ENCODE measurements at places on chromosomes 6 and 20.
A peak's percentile ranks its signal among the peaks of the same experiment; 100 is the strongest.

GRCh38 chr20:44856856-44857448 is 28.6 kb upstream of the YWHAB start:
- no peak for DNase-seq

- DNase-seq, result no peak
Observed at GRCh38 chr20:32244150-32244823, 33.2 kb upstream of the KIF3B start.

DNA sequence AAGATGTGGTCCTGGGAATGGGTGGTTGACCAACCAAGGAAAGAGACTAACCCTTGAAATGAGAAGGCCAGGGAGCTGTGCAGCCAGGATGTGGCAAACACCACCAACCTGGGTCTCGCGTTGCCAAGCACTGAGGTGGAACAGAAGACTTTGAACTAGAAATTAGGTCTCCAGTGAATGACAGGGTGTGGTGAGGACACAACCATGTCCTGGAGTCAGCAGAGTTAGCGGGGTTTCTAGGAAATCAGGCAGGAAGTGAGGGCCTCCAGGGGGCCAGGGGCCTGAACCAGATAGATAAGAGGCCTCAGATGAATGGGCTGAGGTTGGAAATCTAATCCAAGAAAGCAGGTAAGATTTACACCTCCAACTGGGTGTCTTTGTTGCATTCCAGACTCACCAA is 353.3 kb upstream of the ARID1B start:
- no peak for DNase-seq

DNA sequence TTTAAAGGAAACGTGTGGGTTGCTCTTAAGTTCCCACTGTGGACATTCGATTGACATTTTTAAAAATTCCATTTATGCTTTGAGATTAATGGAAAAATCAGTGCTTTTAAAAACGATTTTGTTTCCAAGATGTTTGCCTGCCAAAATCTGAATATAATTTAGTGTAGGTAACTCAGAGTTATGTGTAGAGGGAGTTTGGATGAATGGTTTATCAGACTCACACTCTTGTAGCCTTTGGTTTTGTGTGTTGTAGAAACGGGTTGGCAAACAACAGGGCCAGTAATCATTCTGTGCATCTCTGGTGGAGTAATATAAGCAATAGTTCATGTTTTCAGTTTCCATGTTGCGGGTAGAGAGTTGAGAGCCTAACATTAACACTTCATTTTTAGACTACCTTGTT is 140.6 kb downstream of the RPS12 start:
- no peak for DNase-seq

GRCh38 chr6:73800997-73801396 is 105.0 kb downstream of the CD109 start:
- no peak for DNase-seq

DNA sequence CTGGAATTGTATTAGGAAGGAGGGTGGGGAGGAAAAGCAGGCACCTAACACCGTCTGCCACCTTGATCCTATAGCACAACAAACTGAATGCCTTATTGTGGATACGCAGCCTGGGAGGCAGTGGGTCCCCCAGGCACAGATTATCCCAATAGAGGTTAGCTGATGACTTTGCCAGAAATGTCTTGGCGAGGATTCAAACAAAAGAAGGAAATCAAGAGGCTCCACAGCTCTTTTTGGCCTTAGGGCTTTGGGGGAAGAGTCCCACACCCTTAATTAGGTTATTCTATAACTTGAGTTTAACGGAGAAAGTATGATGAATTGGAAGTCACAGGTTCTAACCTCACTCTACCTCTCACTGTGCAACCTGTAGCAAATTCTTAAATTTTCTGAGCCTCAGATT is 102.0 kb downstream of the MRPL14 start:
- no peak for DNase-seq

DNA sequence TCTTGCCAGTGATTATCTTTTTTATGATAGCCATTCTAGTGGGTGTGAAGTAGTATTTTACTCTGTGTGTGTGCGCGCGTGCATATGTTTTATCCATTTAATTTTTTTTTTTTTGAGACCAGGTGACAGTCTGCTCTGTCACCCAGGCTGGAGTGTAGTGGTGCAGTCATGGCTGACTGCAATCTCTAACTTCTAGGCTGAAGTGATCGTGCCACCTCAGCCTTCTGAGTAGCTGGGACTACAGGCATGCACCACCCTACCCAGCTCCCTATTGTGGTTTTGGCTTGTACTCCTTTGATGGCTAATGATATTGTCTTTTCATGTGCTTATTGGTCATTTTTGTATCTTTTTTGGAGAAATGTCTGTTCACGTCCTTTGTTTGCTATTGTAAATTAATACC is 33.3 kb downstream of the ITCH start:
- no peak for DNase-seq

- DNase-seq, result no peak
Observed at GRCh38 chr20:39876976-39877635, 811.9 kb downstream of the MAFB start.

GRCh38 chr20:8218861-8219260 is 86.8 kb downstream of the PLCB1 start:
- no peak for DNase-seq

DNA sequence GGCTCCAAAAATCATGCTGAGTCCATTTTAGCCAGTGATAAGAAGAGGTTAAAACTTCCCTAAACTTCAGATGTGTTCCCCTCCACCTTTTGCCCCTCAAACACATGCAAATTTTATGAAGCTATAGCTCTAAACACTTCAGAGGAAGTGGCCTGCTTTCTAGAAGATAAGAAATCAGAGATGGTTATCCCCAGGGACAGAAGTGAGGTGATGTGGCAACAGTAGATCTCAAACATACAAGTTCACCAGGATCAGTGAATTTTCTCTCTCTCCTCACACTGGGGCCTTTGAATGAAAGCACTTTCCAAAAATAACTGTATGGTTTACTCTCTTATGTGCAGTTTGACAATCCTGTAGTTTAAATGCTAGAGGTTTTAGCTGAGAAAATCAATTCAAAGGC is 332.0 kb downstream of the BTBD9 start:
- no peak for DNase-seq

DNA sequence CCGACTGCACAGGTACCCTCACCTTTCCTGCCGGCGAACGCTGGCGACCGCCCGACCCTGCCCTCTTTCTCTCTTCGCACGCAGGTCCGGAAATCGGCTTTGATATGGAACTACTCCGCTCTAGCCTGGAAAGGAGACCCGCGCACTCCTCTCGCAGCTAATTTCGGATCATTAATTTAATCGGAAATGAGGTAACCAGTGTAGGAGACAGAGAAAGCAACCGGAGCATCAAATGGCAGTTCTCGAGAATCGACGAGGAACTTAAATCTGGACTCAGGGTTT is 949 bp upstream of the ATXN1 start:
- no peak for DNase-seq

GRCh38 chr20:36541768-36542488 is 609 bp downstream of the MYL9 start:
- DNase-seq, result no peak

DNA sequence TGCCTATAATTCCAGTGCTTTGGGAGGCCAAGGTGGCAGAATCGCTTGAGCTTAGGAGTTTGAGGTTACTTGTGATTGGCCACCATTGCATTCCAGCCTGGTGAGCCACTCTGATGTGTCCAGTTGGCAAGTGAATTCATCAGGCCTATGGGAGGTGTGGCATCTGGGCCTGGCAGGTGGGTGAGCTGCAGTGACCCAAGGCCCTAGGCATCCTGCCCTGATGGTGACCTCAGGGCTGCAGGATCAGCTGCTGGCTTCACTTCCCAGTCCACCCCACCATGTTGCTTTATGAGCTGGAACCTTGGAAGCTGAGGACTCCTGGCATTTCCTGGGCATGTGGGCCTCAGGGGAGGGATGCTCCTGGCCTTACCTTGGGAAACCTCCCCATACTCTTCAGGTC is 20.5 kb downstream of the RSPH9 start:
- no peak for DNase-seq

DNA sequence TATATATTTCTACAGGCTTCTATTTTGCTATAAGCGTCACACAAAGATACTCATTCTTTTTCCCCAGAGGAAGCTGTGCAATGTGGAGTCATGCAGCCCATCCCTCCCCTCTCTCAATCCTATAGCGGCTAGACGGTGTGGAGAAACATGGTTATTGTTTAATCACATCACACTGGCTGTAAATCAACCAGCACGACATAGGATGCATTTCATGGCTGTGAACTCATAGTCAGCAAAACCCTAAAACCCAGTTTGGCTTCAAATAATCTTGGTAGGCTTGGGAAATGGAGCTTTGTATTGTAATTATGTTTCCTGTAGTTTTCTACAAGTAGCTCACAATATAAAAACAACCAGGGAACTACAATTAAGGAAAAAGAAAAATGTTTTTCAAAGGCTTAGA is 16.8 kb downstream of the FOXC1 start:
- DNase-seq, result no peak

GRCh38 chr20:63955281-63955826 is 862 bp downstream of the UCKL1 start:
- DNase-seq, result peak; percentile 45

DNA sequence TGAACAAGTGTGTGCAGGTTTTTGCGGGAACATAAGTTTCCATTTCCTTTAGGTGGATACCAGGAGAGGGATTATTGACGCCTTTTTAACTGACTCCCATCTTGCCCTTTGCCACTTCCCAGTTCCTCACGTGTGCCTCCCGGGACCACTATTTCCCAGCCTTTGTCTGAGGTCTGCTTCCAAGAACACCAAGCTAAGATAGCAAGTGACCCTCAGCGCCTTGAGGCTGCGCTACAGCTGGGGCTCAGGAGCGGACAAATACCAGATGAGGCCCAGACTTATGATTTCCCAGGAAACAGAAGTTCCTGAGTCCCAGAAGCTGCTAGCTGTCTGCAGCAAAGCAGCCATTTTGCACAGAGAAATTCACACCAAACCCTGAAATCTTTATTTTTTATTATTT is 216.7 kb downstream of the SYNDIG1 start:
- no peak for DNase-seq

DNA sequence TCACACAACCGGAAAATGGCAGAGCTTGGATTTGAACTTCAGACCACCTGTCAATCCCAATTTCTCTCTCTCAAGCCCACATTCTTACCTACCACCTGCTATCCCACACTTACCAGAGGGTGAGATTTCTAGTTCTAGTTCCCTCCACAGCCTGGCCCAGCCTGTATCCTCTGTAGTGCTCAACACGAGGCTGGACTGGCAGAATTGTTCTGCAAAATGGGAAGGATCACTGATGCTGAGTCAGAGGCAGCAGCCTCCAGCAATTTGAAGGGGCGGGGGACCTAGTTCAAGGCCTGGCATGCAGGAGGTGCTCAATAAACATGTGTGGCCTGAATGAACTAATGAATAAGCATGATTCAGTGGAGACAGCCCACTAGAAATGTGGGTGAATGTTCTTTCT is 53.6 kb upstream of the TTPAL start:
- no peak for DNase-seq
